ENCODE measurements at places on chromosomes 7 and 10.

- no peak for DNase-seq
Measured at GRCh38 chr7:108254259-108254658, 124.1 kb upstream of the LAMB4 start.

DNA sequence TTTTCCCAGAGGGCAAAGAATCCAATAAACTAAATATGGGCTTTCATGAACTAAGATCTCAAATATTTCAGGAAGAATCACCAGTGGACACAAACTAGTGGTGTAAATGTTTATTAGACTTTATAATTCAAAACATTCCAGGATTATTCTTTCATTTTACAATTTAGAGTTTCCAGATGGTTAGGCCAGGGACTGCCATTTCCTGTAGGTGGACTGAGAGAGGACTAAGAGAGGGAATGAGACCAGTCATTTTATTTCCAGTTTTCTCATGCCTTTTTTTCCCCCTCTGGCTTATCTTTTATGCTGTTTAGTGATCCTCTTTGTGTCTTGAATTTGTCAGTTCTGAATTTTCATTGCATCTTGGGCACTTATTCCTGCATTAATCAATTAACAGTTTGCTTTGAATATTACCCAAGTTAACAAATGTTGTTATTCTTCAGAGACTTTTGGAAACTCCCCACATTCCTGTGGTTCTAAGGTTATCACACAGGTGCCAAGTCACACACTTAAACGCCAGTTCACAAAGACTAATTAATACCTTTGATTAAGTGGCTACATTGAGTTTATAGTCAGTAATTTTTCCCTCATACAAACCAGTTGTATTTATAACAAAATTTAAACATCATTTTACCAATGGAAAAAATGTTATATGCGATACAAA lies 12.3 kb downstream of the CISD1 start:
- DNase-seq = no peak

DNA sequence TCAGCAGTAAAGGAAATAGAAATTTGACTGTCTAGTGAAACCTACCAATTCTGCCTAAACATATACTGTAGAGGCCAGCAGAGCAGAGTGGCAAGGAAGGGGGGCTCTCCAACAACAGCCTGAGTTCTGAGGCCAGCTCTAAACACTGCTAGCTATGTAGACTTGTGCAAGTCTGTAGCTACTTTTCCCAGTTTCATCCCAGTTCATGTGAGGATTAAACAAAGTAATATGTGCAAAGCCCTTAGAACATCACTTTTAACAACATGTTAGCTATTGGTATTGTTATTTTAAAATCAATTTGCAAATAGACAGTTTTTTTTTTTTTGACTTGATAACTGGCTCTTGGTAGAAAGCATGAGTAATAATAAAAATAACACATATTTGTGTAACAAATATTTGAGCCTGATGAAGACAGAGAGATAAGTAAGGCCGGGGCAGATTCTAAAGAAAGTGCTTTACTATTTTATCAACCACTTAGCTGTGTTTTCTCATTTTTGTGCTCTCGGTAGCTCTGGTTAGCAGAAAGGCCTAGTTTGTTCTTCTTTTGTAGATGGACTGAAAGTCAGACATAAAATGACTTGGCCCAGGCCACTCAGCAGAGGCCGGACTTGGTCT lies 9.3 kb downstream of the CHST12 start:
- no peak for DNase-seq

GRCh38 chr7:99371376-99371920 lies 3.1 kb upstream of the ARPC1B start:
- no peak for DNase-seq

- peak; percentile 59 for DNase-seq
Measured at GRCh38 chr7:151012911-151013347, 11.4 kb downstream of the ATG9B start.

GRCh38 chr7:76512941-76513816 lies 2.8 kb downstream of the UPK3B start:
- no peak for DNase-seq

- DNase-seq = no peak
Measured at GRCh38 chr10:37948210-37948609, 28.2 kb downstream of the ZNF25 start.

- DNase-seq = no peak
Measured at GRCh38 chr7:5143935-5144903, 45.8 kb upstream of the WIPI2 start.

DNA sequence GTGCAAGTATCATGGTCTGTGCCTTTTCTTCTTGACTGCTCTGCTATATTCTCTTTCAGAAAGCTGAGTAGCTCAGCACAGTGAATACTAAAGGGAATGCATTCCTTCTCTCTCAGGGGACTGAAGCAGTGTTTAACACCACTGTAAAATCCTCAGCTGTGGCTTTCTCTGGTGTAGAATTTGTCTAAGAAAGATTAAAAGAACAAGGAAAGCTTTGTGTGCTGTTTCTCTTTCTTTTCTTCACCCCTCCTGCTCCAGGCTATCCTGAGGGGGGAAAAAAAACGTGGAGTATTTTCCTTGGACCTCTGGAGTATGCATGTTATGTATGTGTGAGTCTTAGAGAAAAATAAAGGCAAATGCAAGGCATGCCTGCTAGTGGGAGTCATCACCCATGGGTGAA lies 383.9 kb downstream of the AUTS2 start:
- DNase-seq = no peak

DNA sequence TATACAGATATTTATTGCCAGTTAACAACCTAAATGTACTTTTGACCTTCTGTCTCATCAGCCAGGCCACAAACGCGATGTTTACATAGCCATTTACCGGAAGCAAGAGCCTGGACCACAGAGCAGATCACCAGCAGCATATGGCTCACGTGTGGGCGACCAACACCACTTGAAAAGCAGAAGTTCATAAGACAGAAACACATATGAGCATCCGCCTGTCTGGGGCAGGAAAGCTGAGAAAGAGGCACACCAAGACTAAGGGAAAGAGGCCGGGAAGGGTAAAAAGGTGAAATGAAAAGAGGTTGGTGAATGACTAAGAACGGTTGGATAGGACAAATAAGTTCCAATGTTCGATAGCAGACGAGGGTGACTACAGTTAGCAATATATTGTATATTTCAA lies 1.3 kb downstream of the ABCB1 start:
- no peak for DNase-seq

DNA sequence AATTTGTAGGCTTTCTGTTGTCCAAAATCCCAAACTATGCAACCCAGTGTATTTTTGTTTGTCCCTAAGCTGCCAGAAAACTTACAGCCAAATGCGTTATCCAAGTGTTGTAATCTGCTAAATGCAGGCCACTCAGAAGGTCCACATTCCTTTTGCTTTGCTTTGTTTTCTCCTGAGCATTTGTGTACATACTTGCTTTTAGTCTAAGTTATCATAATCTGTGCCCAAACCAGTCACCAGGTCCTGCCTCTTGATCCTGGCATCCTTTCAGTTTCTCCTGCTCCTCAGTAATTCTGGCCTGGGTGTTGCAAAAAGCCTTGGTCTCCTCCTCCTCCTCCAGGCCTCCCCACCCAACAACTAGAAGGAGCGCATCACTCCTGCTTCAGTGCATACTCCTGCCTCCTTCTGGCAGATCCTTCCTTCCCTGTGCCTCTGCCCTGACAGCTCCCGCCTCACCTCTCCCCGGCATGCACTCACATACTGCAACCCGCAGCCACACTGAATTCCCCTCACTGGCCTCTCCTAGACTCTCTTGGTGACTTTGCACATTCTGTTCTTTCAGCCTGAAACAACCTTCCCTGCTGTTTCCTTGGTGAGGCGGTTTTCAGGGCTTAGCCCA lies 2.3 kb downstream of the DENND2A start:
- DNase-seq = peak; percentile 34

DNA sequence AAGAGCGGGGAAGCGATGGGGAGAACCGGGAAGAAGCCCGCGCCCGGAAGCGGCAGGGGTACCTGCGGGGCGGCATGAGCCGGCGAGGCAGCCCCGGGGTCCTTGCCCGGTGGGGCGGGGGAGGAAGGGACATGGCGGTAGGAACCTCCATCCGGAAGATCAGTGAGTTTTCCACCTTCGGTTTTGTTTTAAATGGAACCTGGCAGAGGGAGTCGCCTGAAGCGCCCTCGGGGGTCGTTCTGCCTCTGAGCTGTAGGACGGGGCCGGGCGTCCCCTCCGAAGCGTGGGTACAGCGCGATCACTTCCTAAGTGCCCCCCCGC lies 471 bp downstream of the PFKP start:
- DNase-seq = no peak

DNA sequence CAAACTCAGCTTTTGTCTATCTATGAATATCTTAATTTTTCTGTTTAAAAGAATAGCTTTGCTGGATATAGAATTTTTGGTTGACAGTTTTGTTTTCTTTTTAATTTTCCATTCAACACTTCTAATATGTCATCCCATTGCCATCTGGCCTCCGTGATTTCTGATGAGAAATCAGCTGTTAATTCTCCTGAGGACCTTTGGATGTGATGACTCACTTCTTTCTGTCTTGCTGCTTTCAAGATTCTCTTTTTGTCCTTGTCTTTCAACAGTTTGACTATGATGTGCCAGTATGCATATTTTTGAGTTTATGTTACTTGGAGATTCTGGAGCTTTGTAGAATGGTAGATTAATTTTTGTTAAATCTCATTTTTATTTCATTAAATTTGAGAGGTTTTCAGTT lies 38.4 kb downstream of the ZNF518A start:
- no peak for DNase-seq

- DNase-seq = no peak
Measured at GRCh38 chr10:47181052-47181849, 118.7 kb upstream of the GDF10 start.

GRCh38 chr7:30717181-30717580 lies 34.8 kb upstream of the INMT start:
- no peak for DNase-seq

DNA sequence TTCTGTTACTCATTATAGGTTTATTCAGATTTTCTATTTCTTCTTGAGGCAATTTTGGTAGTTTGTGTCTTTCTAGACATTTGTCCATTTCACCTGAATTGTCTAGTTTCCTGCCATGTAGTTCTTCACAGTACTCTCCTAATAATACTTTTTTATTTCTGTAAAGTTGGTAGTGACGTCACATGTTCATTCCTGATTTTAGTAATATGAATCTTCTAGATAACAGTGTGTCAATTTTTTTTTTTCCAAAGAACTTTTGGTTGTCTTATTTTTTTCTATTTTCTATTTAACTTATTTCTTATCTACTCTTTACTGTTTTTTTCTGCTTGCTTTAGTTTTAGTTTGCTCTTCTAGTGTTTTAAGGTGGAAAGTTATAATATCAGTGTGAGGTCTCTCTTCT lies 197.3 kb upstream of the SHH start:
- DNase-seq = no peak

GRCh38 chr10:11165591-11166543 lies 148.2 kb downstream of the CELF2 start:
- DNase-seq = peak; percentile 32

DNA sequence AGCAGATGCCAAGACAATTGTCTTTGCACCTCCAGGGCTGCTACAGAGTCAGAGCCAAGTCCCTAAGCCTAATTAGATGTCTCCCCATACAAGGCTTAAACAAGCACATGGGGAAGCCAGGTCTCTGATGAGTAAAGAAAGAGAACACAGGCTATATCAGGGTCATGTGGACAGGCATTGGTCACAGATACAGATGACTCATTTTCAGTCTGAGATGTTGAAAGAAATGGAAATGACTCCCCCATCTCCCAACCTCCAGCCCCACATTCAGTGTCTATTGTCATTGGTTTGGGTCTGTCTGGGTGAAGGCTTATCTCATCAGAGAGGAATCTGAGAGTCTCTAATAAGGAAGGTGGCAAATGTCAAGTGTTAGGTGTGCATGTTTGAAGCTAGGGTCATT lies 290.1 kb upstream of the KIAA1217 start:
- no peak for DNase-seq

GRCh38 chr10:47457826-47458225 lies 26.1 kb downstream of the ANXA8 start:
- DNase-seq = no peak

- DNase-seq = no peak
Measured at GRCh38 chr7:29327455-29327854, 132.9 kb downstream of the CHN2 start.

GRCh38 chr10:84994722-84995121 lies 666.3 kb downstream of the CCSER2 start:
- DNase-seq = no peak

- no peak for DNase-seq
Measured at GRCh38 chr7:30893357-30893756, 18.3 kb upstream of the AQP1 start.

- DNase-seq = peak; percentile 33
Measured at GRCh38 chr10:6669269-6669859, 89.3 kb upstream of the PRKCQ start.

DNA sequence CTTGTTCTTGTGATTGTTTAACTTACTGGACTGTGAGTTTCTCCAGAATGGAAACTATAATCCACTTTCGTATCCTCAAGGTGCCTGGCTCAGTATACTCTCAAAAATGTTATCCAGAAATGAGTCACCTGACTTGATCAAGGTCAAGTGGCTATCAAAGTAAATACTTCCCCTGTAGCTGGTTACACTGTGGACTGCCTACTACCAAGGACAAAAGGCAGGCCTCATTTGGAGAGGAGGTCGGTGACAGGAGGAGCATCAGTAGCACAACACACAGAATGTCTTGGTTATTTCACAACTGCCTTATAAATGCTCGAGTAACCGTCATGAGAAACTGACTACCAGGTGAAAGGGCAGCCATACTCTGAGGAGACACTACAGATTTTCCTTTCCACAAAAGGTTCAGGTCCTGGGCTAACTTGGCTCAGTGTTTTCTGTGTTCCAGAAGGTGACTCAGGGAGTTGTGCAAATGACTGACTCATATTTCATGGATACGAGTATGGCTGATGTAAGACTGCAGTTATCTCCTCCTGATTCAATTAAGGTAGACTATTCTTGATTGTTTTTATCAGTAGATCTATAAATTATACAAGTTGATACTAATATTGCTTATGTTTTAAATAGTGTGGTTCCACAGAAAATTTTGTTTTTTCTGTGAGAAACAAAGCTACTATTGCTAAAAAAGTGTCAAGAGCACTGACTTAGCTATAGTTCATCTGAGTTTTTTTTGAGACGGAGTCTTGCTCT lies 4.2 kb upstream of the CCNY start:
- DNase-seq = no peak

DNA sequence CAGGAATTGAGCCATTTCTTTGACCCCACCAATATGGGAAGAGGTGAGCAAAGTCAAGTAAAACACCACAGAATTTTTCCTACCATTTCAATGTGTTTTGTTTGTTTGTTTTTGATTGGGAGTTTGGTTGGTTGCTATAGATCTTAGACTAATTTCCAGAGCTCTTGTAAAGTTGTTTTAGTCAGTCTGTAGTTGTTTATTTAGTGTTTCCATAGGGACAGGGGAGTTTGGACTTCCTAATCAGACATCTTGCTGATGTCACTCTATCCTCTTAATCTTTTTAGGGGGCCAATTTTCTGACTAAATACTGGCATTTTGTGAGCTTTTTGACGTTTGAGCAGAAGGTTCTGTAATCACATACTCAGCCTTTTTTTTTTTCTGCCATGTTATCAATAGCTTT lies 266.9 kb downstream of the ABCA13 start:
- no peak for DNase-seq

- DNase-seq = no peak
Measured at GRCh38 chr10:3538291-3538655, 246.7 kb downstream of the KLF6 start.

- DNase-seq = no peak
Measured at GRCh38 chr7:46281071-46281470, 360.0 kb upstream of the IGFBP3 start.
